Stimulated activated CD8-positive, alpha-beta memory T cell treated with anti-CD3 and anti-CD28 coated beads, Interleukin-4, amount 100 ng/mL, for 1 hour (primary cell): ENCODE measurements at places on chromosomes 16 and 17.

GRCh38 chr16:17435318-17435717 lies 35.4 kb downstream of the XYLT1 start:
- DNase-seq, result no peak

GRCh38 chr17:9179602-9180001 lies 158.3 kb downstream of the NTN1 start:
- no peak for DNase-seq

DNA sequence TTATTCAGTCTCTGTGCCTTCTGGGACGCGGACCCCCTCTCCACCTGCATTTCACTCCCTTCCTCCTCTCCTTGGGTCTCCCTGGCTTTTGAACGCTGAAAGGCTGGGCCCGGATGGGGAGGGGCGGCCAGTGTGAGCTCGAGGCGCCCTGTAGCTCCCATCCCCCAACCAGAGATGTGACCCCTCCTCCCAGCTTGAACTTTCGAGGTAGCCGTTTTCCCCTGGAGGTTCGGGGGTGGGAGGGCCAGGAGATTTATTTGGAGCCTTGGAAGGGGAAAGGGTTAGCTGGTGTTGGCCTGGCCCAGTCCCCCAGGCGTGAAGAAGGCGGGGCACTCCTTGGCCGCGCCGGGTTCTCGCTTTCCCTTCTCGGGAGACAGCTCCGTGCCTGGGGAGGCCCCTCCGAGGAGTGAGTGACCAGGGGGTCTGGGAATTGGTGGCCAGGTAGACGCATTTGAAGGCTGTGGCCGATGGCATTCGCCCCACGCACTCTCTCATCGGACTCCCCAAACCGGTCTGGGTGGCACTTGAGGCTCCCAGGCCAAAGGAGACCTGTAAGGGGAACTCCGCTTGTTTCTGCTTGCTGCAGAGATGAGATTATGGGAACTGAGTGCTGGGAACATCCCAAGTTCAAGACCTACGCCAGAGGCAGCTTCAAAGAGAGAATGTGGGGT lies 942 bp downstream of the LDAF1 start:
- DNase-seq, result no peak

DNA sequence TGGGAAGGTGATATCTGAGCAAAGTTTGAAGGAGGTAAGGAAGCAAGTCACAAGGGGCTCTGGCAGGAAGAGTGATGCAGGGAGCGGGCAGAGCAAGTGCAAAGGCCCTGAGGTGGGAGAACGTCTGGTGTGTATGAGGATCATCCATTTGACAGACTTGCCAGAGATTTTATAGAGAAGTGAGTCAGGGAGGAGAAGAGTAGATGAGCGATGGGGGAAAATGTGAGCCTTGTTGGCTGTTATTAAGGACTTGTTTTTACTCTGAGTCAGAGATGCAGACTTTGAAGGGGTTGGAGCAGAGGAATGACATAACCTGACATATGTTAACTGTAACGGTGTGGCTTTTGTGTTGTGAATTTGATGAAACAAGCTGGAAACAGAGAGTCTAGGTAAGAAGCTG lies 3.5 kb upstream of the CLEC10A start:
- DNase-seq, result no peak

GRCh38 chr16:5643855-5644531 lies 546.4 kb upstream of the EEF2KMT start:
- DNase-seq, result no peak

GRCh38 chr17:59451706-59452105 lies 113.7 kb upstream of the DHX40 start:
- no peak for DNase-seq
